Stimulated activated CD4-positive, alpha-beta T cell treated with anti-CD3 and anti-CD28 coated beads, Interleukin-1b, Interleukin-23, amount 100 ng/mL, for 24 hours (primary cell): ENCODE measurements at places on chromosomes 2 and 18.

- DNase-seq = no peak
Measured at GRCh38 chr2:32838418-32838817, 108.3 kb upstream of the LTBP1 start.

GRCh38 chr2:77398970-77399600 lies 123.1 kb downstream of the LRRTM4 start:
- DNase-seq = no peak

GRCh38 chr2:159144776-159145614 lies 141.5 kb downstream of the WDSUB1 start:
- DNase-seq = no peak

GRCh38 chr2:159961037-159961436 lies 101.4 kb downstream of the PLA2R1 start:
- DNase-seq = no peak

GRCh38 chr2:122478117-122478516 lies 722.7 kb downstream of the TSN start:
- DNase-seq = no peak

- DNase-seq = no peak
Measured at GRCh38 chr2:100865816-100866460, 46.0 kb downstream of the NPAS2 start.

DNA sequence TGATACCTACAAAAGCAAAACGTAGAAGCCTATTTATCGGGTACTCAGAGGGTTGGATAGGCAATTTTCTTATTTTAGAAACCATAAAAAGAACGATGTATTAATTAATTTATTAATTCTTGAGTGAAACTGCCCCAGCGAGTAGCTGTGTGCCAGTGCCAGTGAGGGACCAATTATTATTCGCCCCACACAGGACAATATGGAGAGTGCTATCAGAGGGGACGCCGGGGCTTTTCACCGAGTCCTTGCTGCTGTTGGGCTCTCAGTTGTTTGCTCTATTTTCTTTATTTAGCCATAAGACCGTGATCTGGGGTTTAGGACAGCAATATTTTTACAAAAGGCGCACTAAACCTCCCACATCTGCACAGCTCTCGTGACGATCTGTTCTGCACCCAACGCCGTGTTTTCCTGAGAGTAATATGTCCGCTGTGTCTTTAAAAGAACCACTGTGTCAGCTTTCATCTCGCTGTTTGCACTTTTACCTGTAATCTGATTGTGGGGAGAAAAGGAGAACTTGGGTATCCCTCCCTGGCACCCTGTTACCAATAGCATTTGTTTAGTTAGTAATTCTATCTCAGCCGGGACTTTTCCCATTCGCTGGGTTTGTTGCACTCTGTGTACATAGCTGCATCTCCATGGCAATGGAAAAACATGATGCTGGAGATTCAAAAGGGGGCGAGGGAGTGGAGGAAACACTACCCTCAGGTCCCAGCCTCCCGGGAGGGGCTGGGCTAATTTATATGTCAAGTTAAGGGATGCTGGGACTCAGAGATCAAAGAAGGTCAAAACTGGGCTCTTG lies 30.1 kb upstream of the ZNF516 start:
- DNase-seq = no peak

DNA sequence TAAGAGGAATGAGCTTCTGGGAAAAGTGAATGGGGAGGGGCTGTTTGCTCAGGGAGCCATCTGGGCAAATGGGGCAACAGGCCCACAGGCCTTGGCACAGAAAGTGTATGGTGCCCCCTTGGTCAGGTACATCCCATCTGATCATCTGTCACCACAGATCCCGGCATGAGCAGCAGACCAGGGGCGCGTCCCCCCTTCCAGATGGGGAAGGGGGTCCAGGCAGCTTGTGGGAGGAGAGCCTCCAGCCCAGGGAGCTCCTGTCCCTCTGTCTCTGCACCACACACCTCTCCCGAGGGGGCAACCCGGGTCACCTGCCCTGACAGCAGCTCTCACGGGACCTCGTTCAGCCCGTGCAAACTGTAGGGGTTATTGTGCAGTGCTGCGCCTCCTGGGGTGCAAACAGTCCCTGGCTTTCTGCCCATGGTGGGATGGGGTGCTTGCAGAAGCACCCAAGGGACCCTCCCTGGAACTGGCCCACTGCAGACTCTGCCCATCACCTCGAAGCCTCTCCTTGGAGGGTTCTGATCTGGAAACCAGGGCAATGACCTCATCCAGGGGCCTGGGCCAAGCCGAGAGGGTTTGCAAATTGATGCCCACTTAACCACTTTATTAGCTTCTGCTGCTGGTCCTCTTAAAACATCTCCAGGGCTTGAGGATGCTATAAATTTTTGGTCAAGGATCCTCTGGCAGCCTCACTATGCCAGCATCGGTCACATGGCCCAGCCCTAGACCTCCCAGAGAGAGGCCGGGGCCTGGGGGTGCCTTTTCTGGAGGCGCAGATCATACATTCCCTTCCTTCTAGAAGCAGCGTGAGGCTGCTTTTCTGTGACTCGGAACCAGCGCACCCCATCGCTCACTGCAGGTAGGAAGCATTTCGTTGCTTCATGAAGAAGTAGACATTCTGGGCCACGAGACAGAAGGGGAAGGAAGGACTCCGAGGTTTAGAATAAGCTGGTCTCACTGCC lies 7.6 kb upstream of the BOK start:
- DNase-seq = no peak
